ENCODE measurements at places on chromosomes 12 and 14.

DNA sequence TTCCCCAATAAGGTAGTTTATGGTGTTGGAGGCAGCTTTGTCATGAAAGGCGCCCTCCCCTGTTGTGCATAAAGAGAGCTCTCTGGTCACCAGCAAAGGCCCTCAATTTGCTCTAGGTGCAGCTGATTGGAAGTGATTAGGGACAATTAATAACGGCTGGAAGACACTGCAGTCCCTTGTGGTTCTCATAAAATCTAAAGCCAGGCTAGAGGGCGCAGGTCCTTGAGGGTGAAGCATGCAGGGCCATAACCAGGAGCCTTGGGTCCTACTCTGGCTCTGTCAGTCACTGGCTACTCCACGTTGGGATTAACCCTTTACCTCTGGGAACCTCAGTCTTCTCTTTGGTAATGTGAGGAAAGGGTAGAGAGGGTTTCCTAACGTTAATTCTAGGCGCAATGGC lies 1.9 kb downstream of the DAAM1 start:
- DNase-seq: no peak

DNA sequence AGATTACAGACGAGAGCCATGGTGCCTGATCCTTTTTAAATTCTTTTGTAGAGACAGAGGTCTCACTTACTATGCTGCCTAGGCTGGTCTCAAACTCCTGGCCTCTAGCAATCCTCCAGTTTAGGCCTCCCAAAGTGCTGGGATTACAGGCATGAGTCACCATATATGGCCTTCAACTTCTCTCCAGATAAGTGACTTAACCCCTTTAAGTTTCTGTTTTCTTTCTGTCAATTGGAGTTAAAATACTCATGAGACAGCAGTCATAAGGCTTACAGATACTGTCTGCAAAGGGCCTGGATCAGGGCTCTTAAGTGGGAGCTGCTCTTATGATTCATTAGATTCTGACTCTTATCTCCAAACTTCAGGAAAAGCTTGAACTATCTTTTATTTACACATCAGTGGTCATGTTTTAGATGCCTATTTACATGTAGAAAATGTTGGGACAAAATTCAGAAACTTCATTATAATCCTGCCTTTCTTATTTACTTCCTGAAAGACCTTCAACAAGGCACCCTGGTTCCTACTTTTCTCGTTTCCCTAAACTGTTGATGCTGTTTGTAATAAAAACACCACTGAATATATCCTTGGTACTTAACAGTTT lies 271.5 kb upstream of the TBX3 start:
- DNase-seq: no peak

DNA sequence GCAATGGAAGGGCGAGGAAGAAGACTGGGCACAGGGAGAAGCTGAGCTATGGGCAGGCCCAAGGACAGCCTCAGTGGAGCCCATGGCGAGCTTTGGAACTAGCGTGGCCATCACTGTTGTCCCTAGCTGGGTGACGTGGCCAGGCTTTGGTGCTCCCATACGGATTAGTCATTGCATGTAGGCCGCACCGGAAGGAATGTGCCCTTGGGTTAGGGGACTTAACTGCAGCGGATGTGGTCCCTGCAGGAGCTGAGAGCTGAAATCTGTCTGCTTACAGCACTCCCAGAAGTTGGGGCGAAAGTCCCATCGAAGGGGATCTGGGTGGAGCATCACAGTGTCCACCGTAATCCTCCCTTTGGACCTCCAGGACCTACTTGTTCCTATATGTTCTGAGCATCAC lies 133.7 kb downstream of the PAPOLA start:
- no peak for DNase-seq

- DNase-seq: no peak
These were observed 14.5 kb upstream of the FBRSL1 start for GRCh38 chr12:132475304-132476037.

DNA sequence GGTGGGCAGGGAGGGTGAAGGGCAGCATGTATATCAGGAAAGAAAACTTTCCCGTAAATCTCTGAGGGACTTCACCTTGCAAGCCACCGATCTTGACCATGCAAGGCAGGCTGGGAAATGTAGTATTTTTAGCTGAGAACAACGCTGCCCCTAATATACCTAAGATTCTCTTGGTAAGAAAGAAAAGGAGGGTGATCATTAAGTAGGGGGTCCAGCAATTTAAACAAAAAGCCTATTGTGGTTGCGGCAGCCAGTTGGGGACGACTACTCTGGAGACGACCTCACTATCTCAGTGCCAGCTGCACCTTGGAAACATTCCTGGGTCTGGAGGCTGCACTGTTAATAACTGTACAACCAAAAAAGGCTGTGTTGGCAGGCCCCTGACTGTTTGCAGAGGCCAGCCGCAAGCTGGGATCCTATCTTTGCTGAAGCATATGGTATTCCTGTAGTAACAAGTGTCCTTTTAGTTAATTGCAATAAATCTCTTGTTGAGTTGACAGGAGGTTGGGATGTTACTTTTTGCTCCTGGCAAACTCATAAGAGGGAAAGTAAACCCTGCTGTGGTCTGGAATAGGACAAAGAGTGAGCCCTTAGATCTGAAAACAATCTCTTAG lies 6.4 kb downstream of the APOLD1 start:
- no peak for DNase-seq

- no peak for DNase-seq
These were observed 470.9 kb upstream of the CCDC196 start for GRCh38 chr14:66015071-66015780.

- DNase-seq: no peak
These were observed 72.1 kb upstream of the MANSC4 start for GRCh38 chr12:27852117-27852516.

- DNase-seq: no peak
These were observed 157.2 kb upstream of the SYT10 start for GRCh38 chr12:33596814-33597213.

- DNase-seq: no peak
These were observed 3.0 kb downstream of the PIP4P1 start for GRCh38 chr14:20458031-20458789.

GRCh38 chr12:9111525-9111924 lies 4.2 kb downstream of the A2M start:
- no peak for DNase-seq

DNA sequence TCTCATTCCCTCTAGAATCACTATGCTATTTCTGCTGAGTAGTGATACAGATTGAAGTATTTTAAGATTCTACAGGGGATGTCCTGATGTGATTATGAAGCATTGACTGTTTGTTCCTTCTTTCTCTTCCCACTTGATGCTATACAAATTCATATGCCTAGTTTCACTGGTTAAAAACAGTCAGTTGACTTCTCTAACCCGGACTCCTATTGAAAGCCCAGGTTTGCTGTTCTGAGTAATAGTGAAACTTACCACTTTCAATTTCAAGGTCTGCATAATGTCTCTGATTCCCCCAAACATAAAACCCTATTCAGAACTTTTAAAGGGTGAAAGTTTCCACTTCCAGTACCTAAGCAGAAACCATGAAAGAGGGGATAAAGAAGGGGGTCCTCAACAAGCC lies 117.7 kb upstream of the RPL10L start:
- DNase-seq: no peak

DNA sequence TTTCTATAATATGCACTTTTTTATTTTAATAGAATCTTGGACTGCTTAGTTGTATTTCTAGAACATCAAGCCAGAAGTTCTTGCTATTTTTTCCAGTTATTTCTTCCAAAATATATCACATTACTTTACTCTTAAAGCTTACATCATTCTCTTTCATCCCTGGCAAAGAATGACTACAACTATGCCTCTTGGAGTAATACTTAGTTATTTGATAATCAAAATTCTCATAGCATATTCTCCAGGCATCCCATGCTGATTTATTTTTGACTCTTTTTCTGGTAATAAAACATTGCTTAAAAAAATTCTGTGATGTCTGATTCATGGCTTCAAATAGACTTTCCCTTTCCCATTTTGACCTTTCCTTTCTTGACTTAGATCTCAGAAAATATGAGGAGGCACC lies 118.7 kb upstream of the TSPAN8 start:
- no peak for DNase-seq

DNA sequence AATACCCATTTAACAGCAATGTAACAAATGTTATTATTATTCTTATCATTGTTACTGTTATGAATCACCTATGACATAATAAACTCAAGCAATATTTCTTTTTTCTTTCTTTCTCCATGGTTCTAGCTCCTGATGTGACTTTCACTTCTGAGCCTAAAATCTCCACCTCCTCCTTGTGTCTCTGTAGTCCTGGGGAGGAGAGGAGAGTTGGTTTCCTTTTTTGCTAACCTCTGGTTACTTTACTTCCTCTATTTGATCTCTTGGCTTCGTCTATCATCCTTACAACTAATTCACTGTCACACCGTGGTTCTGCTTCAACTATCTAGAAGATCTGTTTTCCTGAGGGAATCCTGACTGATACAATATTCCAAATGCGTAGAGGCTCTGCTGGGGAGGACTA lies 456.6 kb downstream of the VRK1 start:
- DNase-seq: no peak

DNA sequence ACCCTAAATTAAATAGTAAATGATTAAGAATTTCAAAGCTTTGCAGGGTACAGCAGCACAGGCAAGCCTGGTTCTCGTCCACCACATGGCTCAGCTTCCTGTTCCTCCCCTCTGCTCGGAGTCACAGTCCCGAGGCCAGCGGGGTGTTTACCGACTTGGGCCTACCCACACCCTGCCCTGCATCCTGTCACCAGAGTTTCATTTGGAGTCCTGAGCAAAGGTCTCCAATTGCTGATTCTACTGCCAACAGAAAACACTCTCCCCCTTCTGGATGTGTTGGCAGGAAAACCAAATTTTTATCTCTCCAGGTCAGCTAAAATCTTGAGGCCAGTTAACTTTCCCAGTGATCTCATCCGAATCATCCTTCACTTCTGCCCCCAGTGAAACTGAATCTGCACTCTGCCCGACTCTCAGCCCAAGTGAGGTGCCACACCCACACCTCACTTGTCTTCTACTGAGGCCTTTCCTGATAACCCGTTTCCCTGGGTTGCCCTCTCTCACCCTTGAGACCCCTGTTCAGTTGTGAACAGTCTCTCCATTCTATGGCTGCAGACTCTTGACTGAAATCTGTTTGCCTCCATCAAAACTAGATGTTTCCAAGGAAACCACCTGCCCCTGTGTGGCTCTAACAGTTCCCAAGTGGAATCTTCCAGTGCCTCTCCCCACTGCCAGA lies 71.2 kb downstream of the VCPKMT start:
- peak; percentile 32 for DNase-seq

DNA sequence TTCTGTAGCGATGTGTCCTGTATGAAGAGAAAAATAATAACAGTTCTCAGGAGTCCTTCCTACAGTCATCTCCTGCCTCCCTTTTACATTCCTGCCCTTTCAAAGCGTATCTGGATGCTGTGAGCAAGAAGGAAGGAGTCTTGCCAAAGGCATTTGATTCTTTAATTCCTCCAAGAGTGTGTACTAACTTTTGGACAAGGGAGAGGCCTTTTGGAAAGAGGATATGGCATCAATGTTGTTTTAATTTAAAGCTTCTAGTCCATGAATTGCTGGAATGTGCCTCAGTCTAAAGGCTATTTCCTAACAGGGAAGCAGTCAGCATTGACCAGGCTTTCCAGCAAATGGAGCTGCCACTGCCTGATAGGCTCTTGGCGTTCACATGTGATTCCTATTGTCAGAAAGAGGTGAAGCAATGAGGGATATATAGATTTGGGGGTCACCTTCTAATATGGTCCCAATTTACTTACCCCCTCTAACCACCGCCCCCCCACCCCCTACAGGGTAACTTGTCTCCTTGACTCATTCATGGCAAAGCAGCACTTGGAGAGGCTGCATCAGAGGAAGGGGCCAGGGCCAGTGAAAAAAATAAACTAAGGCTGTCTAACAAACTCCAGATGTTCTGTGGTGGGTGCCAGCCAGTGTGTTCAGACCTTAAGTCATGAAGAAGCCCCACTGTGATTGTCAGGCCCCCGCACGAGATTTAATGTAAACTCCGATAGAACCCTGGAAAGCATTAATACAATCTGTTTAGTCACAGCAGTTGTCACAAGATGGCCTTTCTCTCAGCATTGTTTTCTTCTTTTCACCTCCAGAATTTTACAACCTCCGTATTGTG lies 220.3 kb downstream of the FBXL14 start:
- DNase-seq: no peak

DNA sequence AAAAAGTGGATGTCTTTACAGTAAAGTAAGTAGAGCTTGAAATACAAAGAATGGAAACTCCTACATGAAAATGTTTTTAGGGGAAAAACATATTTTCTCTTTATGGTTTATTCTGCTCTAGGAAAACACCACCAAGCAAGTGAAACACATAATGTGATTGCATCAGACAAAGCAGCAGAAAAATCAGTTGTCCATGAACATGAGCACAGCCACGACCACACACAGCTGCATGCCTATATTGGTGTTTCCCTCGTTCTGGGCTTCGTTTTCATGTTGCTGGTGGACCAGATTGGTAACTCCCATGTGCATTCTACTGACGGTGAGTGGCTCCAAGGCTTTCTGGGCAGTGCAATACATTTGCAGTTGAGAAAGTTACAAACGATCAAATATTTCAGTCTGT lies 42.6 kb upstream of the PLEKHD1 start:
- DNase-seq: no peak
